ENCODE measurements at places on chromosomes 1 and 21.

DNA sequence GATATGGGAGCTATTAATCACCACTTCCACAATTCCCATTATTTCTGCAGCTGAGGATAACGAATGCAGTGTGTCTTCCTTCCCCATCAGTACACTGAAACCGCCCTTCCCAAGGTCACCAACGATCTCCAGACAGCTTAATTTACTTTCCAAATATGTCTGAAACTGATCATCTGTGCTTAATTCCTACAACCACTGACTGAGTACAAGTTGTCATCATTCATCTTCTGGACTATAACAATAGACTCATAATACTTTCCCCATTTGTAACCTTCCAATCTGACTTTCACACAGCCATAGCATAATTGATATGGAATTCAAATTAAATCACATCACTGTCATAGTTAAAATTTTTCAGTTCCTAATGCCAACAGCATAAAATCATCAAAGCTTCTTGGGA lies 17.4 kb downstream of the DNM3 start:
- no peak for DNase-seq

DNA sequence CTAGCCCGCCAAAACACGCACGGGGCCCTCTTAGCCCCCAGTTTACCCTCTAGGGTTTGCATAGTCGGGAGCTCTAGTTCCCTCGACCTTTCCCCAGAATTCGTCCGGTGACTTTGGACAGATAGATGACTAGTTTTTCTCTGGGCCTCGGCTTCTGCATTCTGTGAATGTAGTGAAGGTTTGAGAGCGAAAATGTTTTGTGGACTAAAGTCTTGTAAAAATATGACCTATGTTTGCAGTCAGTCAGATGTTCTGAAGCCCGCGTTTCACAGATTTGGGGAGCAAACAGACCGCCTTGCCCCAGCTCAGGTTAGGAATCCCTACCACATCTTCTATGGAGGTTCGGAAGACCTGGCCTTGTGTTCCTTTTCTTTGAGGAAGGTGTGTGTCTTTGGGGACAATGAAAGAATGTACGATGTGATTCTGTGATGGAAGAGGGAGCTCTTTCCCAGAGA lies 401 bp downstream of the UQCRH start:
- DNase-seq, result no peak

DNA sequence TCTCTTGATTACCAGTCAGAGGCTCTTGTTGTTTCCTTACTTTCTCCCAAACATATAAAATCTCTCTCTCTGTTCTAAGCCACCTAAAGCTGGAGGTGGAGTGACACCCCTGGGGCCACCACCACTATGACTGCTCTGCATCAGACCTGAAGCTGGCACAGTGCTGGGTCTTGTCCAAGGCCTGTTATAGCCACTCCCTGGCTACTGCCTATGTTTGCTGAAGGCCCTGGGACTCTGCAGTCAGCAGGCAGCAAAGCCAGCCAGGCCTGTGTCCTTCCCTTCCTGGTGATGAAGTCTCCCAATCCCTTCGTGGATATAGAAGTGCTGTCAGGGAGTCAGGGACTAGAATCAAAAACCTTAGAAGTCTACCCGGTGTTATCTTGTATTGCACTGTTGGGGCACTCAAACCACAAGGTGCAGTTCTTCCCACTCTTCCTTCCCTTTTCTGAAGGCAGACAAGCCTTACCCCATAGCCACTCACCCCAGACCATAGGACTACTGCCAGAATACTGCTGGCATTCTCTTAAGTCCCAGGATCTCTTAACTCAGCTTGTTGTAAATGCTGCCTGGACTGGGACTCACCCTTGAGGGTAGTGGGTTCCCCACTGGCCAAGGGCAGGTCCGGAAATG lies 103.1 kb downstream of the RPS6KC1 start:
- no peak for DNase-seq

- DNase-seq, result no peak
Measured at GRCh38 chr1:217363319-217363718, 267.6 kb downstream of the GPATCH2 start.

- no peak for DNase-seq
Measured at GRCh38 chr1:173153503-173153902, 53.6 kb downstream of the TNFSF4 start.

DNA sequence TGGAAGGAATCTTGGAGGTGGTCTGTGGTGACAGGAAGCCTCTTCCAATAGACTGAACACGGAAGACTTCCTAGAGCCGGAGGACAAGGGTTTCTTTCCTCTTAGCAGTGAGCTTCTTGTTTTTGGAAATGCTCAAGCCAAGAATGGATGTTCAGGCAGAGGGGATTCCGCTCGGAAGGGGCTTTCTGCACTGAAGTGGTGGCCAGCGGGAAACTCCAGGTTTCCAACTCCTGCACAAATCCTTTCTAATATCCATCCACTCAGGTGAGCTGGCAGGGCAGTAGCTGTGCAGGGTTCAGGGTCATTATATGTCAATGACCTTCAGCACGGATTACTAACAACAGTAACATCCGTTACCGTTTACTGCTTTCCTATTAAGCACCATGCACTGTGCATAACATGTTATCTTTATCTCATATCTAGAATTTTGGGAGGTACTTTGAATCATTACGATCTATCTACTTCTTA lies 573 bp upstream of the CPT2 start:
- DNase-seq, result no peak

- no peak for DNase-seq
Measured at GRCh38 chr1:59146056-59146455, 150.8 kb upstream of the FGGY start.

DNA sequence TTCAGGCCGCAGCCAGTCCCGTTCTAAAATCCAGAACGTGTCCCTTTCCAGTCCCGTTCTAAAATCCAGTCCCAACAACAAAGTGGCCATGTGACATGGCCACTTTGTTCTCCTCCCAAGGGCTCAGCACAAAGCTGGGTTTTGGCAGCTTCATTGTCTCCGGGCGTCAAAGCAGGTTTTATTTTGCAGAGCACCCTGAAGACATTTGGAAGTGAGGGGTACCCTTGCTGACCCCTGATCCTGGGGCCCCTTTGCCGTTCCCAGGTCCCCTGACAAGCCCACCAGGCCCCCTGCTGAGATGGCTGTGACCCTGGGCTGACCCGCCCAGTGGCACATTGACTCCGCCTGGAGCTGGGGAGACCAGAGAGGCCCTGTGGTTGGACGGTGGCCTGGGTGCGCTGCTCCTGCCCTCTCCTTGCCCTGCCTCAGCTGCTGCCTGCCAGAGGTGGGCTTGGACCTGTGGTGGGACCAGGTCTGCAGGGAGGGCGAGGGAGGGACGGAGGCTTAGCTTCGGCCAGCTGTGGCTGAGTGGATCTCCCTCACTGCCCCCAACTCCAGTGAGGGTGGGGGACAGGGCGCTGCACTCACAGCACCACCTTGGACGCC lies 4.3 kb downstream of the PFKL start:
- no peak for DNase-seq

- DNase-seq, result no peak
Measured at GRCh38 chr1:38680801-38681510, 178.6 kb downstream of the RRAGC start.

DNA sequence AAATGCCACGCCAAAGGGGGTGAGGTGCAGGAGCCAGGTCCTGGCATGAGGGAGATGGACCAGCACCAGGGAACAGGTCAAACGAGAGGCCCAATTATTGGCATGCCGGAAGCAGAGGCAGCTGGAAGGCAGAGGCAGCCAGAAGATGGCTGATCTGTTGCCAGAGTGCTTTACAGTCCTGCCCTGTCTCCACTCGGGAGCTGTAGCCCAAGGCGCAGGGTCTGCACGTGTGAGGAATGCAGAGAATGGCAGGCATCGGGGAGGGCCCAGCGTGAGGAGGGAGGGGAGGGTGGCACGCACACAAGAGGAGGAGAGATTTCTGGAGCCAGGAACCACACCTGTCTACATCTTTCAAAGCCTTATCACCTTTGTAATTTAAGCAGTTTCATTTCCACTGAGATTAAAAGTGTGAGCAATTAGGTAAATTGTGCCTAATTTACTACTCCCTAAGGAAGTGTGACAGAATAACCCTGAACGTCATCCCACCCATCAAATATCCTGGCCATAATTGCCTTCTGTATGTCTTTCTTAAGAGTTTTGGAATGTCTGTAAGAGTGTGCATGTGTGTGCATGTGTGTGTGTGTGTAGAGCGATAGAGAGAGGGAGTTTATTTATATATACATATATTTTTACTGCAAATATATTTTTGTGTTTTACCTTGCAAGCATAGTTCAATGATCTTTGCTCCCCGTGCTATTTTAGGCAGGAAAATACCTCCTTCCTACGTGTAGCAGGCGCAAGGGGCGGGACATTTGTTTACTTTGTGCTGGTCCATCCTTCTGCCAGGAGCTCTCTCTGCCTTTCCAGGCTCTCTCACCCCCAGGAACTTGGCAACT lies 125.5 kb upstream of the SERBP1 start:
- DNase-seq, result no peak

Data from activated naive CD4-positive, alpha-beta T cell treated with anti-CD3 and anti-CD28 coated beads, Interleukin-2, amount 10 ng/mL, durations not matched to agents 7 days and 5 days (primary cell).